Foreskin melanocyte (primary cell): ENCODE measurements at places on chromosomes 16 and 17.
A peak's percentile ranks its signal among the peaks of the same experiment; 100 is the strongest.

DNA sequence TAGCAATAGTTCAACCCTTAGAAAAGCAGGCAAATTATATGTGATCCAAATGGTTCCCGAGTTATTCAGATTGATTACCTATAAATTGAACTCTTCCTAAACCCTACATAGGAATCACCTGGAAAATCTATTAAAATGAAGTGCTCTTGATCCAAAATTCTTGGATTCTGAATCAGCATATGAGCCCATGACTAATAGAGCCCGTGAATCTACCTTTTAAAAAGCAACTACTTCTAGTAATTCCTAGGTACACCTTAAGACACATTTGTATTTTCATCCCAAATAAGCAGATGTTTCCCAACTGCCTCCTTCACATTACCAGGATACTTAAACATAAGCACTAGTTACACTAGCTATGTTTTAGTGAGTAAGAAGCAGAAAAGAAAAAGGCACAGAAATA is 1171.0 kb upstream of the GOT2 start:
- no peak for DNase-seq

DNA sequence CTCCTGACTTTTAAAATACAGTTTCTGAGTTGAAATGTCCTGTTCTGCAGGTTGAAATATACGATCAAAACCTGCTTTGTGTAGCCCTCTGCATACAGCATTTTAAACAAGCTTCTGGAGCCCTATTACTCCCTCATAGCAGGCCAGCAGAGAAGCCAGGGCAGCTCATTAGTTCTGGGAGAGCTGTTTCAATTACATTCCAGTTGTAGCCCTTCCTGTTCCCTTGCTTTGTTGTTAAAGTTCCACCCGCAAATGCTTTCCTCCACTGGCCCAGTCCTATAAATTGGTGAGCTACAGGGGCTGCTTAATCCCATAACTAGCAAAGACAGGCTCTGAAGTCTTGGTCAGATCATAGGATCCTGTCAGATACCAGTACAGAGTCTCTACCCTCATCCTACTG is 162.5 kb downstream of the SLC39A11 start:
- no peak for DNase-seq

DNA sequence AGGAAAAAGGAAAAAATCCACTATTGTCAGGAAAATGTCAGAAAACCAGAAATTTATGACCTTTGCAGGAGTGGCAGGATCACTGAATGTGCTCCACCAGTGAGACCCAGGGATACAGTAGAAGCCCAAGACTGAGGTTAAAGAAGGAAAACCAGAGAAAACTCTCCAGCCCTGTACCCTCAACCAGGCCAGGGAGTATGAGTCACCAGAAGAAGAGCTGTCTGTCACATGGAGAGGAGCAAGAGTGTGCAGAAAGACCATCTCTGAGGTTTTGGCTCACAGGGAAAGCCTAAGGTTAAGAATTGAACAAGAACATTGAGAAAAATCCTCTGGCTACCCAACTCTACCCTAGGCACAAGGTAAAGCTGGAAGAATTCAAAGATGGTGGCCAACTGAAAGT is 47.6 kb upstream of the MON1B start:
- DNase-seq: no peak

- peak; percentile 85 for DNase-seq
Observed at GRCh38 chr17:63142836-63143235, 176.8 kb downstream of the TANC2 start.

GRCh38 chr17:64736804-64737492 is 74.8 kb upstream of the SMURF2 start:
- DNase-seq: peak; percentile 26

DNA sequence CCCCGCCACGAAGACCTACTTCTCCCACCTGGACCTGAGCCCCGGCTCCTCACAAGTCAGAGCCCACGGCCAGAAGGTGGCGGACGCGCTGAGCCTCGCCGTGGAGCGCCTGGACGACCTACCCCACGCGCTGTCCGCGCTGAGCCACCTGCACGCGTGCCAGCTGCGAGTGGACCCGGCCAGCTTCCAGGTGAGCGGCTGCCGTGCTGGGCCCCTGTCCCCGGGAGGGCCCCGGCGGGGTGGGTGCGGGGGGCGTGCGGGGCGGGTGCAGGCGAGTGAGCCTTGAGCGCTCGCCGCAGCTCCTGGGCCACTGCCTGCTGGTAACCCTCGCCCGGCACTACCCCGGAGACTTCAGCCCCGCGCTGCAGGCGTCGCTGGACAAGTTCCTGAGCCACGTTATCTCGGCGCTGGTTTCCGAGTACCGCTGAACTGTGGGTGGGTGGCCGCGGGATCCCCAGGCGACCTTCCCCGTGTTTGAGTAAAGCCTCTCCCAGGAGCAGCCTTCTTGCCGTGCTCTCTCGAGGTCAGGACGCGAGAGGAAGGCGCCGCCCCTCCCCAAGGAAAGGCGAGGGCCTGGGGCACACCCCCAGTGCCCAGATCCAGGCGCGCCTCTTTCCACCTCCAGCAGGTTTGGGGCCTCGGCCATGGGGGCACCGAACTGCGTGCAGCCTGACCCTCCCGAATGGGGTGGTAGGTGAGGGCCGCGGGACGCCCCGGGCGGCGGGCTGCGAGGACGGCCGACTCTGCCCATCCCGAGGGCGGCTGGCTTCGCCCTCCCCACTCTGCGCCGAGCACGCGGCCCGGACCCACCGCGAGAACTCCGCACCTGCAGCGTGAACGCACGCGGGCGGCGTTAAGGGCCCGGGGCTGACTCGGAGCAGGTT is 664 bp downstream of the HBQ1 start:
- DNase-seq: no peak

GRCh38 chr17:57008958-57009357 is 31.0 kb downstream of the SCPEP1 start:
- no peak for DNase-seq

DNA sequence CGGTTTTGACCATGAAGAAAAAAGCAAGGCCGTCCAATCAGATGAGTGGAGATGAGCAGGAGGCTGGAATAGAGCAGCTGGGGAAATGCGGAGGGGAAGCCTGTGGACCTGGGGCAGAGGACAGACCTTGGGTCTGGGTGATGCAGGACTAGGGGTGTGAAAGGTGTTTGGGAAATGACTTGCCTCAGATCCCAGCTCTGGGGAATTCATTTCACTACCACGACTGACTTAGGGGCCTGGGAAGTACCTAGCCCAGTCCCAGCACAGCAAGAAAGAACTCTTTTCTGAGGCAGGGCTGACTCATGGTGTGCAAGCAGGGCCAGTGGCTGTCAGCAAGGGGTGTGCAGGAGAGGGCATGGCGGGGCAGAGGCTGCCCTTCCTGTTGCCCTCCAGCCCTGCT is 14.8 kb downstream of the DNAI2 start:
- DNase-seq: no peak

DNA sequence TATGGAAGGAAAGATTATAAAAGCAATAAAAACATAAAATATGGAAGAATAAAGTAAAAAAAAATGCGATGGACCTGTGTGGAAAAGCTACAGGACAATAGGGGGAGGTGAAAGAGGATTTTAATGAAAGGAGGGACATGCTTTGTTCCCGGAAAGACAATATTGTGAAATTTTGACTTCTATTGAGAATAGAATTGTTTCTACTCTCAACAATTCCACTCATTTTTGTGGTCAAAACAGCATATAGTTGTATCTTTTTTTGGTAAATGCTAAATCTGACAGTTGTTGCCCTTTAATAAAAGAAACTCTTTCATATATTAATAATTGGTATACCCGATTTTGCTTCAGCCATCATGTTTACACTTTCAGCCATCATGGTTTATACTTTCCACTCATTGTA is 22.9 kb upstream of the APPBP2 start:
- peak; percentile 24 for DNase-seq

DNA sequence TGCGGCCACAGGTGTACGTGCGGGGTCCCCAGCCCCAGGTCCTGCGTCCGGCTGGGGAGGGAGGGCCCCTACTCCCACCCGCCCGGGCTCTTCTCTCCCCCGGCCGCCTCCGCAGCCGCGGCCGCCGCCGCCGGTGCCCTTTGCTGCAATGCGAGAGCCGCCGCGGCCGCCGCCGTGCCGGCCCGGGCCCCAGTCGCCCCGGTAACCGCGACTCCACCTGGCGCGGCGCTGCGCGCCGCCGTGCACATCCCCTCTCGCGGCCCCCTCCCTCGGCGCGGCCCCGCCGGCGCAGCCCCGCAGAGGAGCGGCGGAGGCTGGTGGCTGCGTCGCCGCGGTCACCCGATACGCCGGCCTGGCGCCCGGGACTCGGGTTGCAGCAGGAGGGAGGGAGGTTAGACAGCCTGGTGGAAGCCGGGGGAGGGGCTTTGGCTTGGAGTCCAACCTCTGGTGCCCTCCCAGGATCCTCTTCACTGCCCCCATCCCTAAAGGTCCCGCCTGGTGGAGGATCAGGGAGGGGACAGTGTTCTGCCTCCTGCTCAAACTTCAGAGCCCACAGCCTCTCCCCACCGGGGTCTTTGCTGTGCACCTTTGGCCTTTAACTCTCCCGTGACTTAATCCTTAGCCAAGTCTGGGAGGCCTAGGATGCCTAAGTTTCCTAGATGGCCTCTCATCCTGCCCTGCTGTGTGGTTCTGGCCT is 32.9 kb downstream of the SRCIN1 start:
- DNase-seq: no peak
